ENCODE measurements at places on chromosomes 16 and 17.

- DNase-seq = peak; percentile 68
These were observed 7.0 kb upstream of the TMEM92 start for GRCh38 chr17:50267074-50267841.

- DNase-seq = peak; percentile 60
These were observed 154.0 kb upstream of the SDK2 start for GRCh38 chr17:73798111-73798748.

DNA sequence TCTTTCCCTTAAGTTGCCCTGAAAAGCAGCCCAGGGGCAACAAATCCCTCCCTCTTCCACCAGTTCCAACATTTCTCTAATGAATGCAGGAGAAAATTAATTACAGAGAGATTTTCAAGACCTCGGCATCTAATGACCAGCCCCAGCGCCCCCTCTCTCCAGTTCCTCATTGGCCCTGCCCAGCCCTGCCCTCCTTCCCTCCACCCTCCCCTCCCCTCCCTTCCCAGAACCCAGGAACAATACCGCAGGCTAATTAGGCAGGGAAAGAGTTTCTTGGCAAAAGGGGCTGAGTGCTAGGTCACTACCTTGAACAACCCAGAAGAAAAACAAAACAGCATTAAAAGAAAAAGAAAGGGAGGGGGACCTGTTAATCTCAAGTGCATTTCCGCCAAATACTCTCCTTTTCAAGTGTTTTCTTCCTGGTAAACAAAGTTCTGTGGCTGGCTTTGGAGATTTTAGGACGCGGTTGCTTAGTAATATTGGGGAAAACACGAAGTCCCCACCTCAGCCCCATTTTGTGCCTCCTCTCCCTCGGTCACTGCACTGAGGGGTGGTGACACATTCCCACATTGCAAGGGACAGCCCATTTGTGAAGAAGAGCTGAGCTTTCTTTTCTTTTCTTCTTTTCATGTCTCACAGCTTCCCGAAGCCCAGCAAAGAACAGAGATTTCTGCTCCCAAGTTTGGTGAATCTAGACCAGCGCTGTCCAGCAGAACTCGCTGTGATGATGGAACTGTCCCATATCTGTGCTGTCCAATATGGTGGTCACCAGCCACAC, 215.4 kb downstream of the SOX9 start:
- DNase-seq = no peak

DNA sequence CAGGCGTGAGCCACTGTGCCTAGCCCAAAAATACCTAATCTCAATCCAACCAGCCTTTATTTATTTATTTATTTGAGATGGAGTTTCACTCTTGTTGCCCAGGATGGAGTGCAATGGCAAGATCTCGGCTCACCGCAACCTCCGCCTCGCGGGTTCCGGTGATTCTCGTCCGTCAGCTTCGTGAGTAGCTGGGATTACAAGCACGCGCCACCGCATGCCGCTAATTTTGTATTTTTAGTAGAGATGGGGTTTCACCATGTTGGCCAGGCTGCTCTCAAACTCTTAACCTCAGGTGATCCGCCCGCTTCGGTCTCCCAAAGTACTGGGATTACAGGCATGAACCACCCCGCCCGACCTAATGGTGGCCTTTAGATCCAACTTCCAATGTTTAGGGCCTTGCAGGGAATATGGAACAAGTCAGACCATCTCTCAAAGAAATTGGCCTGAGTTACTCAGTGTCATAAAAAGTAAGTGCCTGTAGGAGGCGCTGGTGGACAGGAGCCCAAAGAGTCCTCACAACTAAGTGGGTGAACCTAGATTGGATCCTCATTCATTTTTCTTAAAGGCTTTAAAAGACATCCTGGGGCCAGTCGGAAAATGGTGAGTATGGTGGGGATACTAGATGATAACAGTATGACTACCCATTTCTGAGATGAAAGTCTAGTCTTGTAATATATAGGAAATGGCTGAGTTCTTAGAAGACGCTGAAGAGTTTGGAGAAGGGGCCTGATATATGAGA, 4.6 kb downstream of the ZSCAN10 start:
- DNase-seq = peak; percentile 42

DNA sequence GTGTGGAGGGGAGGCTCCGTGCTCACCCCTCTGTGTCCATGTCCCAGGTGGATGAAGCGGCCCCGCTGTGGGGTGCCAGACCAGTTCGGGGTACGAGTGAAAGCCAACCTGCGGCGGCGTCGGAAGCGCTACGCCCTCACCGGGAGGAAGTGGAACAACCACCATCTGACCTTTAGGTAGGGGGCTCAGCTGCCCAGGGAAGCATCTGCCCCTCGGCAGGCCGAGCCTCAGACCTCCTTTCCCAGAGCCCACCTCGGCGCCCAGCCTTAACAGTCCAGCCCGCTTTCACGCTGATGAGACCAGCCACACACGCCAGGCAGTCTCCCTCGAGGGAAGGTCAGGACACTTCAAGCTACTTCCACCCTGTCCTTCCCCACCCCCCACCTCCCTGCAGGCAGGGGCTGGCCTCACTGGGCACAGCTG, 12.7 kb downstream of the MMP15 start:
- DNase-seq = no peak

- no peak for DNase-seq
These were observed 30.1 kb downstream of the ADAMTS18 start for GRCh38 chr16:77404775-77405174.

DNA sequence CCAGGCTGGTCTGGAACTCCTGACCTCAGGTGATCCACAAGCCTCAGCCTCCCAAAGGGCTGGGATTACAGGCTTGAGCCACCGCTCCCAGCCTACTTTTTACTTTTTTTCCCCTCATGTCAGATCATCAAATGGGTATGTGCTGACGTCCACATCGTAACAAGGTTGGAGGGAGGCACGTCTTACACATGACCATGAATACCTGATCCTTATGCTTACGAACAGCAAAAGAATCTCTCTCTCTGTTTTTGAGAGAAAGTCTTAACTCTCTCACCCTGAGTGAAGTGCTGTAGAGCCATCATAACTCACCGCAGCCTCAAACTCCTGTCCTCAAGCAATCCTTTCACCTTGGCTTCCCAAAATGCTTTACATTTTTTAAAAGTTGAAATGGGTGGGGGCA, 29.5 kb upstream of the TMEM92 start:
- no peak for DNase-seq

- DNase-seq = peak; percentile 83
These were observed 4.4 kb downstream of the KDM6B start for GRCh38 chr17:7838090-7839075.

- peak; percentile 80 for DNase-seq
These were observed 85.1 kb upstream of the TBX2 start for GRCh38 chr17:61314368-61315078.

- no peak for DNase-seq
These were observed 257.1 kb downstream of the FTO start for GRCh38 chr16:53960954-53961616.

GRCh38 chr16:87552772-87553573, 49.3 kb upstream of the JPH3 start:
- peak; percentile 22 for DNase-seq

- DNase-seq = no peak
These were observed 16.8 kb downstream of the POLR3E start for GRCh38 chr16:22313876-22314470.

DNA sequence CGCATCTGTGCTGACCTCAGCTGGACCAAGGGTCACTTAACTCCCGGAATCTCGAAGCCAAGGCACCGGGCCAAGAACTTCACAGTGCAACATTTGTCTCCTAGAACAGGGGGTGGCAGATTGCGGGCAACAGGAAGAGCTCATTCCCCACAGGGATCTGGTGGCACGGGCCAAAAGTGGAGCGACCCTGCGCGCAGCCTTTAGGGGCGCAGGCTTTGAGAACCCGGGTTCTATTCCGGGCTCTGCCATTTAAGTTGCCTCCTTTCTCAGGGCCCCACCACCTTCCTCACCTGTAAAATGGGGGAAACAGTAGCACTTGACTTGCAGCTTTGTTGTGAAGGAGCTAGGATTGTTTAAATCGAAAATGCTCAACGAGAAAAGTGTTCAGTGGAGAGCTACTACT, 651 bp downstream of the SHMT1 start:
- DNase-seq = peak; percentile 24

- DNase-seq = no peak
These were observed 5.2 kb upstream of the DLX4 start for GRCh38 chr17:49963626-49964302.

GRCh38 chr16:52832771-52833170, 219.9 kb downstream of the CHD9NB start:
- no peak for DNase-seq

GRCh38 chr16:66858740-66859396, 14.7 kb downstream of the CA7 start:
- DNase-seq = peak; percentile 79

DNA sequence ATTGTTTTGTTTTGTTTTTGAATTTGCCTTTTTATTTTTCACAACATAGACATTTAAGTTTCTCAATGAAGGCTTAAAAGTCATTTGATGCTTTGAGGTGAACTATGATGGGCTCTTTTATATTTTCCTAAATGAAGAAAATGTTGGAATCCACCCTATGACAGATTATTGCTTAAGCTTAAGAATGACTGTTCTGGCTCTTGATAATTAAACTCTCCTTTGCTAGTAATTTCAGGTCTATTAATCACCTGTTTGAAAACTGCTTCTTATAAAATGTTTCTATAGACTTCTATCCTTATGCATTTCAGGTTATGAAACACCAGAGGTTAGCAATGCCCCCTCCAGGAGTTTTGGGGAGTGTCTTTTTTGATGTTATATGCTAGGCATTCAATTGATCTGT, 424.1 kb upstream of the DYNLRB2 start:
- DNase-seq = no peak

DNA sequence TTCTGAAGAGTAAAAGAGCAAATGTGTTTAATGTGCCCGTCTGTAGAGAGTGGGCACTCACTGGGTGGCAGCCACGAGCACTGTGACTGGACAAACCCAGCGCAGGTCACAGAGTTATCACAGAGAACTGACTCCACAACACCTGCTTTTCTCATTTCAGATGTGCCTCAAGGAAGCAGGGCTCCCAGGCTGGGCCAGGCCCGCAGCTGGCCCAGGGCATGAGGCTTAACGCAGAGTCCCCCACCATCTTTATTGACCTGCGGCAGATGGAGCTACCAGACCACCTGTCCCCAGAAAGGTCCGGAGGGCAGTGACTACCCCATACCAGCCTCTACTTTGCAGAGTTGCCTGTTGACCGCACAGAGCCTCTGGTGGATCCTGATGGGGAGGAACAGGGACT, 11.9 kb downstream of the DNAAF8 start:
- no peak for DNase-seq

- DNase-seq = peak; percentile 29
These were observed 22.4 kb downstream of the SLC35G3 start for GRCh38 chr17:35171834-35172233.

GRCh38 chr17:14605267-14605599, 304.4 kb downstream of the HS3ST3B1 start:
- DNase-seq = no peak

DNA sequence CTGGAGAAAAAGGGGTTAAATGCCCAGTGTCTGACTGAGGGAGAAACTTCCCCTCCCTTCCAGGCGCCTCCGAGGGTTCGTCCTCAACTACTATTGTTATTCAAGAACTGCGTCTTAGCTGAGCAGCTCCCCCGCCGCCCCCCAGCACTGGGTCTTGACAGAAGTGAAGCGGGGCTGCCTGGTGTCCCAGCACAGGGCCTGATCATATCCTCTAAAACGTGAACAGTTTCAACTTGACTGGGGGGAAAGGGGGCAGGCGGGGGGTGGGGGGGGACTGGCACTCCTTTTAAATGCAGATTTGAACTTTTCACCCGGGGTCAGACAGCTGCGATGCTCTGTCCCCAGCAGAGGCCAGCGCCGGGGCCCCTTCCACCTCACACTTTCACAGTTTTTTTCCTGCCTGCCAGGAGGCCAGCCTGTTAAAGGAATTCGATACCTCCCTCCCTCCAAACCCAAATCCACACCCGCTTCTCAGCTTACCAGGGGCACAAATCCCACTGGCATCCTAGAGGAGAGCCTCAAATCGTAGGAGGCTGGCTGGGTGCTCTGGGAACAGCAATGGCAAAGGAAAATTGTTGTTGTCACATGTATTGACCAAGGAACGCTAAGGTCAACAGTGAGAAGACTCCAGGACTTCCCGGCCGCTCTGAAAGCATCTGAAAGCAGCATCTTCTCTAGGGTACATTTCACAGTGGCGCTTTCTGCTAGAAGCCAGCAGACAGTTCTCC, 14.5 kb downstream of the ZFHX3 start:
- no peak for DNase-seq

DNA sequence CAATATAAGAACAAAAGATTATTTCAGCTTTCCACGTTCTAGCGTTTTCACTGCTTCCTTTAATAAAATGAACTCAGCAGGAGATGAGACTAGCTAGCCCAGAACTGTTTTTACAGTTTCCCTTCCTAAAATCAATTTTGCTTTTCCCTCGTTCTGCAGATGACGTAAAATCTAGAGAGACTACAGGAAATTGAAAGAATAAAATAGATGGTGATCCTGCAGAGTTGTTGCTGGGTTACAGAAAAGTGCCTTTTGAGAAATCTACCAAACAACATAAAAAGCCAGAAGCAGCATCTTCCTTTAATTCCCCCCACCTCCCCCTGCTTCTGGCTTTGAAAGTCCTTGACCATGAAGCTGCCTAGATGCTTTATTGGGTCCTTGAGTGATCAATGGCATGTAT, 96.8 kb upstream of the CLEC3A start:
- no peak for DNase-seq

DNA sequence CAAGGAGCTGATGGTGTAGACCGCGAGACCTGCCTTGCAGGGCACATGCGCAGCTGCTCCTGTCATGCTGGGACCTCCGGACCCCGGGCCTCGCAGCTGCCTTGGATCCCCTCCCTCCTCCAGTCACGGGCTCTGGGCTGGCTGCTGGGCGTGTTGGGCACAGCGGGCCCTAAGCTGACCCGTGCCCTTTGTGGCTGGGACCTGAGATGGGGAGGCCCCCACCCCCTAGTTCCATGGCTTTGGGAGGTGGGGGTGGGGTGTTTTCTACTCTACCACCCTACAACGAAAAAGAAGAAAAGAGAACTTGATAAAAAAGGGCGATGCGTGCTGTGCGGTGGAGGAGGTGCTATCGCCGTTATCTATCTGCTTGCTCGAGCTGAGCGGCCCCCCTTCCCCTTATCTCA, 14.5 kb downstream of the ZFPM1 start:
- no peak for DNase-seq

DNA sequence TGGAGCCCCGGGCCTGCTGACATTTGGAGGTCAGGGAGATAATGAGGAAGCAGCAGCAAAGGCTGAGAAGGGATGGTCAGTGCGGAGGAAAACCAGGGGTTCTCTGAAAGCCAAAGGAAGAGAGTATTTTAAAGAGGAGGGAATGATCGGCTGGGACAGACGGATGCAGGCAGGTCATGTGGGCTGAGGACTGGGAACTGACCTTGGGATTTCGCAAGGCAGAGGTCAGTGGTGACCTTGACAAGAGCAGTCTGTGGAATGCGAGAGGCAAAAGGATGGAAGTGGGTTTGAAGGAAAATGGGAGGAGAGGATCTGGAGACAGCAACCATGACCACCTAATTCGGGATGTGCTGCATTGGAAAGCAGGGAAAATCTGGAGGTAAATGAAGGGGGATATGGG, 10.2 kb downstream of the EFTUD2 start:
- DNase-seq = no peak

GRCh38 chr16:88504489-88505404, 51.7 kb downstream of the ZFPM1 start:
- DNase-seq = no peak

Measured in EH (cell line).